ENCODE measurements at places on chromosomes 7 and 10.

- no peak for DNase-seq
Measured at GRCh38 chr7:153087498-153087897, 327.9 kb downstream of the ACTR3B start.

DNA sequence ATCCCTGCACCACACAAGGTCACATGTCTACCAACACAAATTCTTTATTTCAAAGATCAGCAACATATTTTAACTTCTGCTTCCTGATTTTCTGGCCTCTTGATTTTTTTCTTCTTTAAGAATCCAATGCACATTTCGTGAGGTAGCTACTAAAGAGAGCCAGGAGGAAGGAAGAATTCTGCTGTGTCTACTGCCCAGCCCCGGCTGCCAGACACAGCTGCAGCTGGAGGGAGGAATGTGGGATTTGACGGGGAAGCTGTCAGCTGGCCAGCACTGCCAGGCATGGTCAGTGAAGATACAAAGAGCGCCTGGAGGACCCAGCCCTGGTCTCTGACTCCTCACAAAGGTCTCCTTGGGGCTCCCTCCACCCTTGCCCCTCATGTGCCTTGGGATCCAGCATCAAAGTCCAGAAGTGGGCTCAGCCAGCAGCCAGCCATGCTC, 6.9 kb upstream of the AOC1 start:
- DNase-seq: no peak

DNA sequence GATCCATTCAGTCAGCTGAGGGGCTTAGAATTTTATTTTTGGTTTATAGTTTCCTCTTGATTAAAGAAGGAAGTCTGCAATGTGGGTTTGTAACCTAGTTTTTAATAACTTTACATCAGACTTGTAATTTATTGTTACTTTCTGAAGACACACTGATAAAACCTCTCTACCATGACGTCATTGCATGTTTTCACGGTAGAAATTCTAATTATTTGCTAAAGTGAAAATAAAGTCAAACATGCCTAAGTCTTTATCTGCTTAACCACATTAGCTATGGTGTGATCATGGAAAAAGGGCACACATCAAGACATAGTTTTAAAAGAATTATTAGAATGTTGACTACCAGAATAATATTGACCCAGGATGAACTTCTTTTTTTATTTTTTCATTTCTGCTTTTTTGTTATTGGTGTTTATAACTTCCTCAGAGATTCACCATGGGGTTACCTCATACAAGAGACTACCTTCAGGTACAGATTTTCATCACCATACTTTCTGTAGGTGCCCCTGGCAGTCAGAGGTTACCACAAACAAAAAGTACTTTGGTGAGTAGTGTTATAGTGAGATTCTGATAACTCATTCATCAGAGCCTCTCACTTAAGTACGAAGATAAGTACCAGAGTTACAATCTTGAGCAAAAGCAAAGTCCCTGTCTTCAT, 7.0 kb upstream of the PANK1 start:
- DNase-seq: no peak

DNA sequence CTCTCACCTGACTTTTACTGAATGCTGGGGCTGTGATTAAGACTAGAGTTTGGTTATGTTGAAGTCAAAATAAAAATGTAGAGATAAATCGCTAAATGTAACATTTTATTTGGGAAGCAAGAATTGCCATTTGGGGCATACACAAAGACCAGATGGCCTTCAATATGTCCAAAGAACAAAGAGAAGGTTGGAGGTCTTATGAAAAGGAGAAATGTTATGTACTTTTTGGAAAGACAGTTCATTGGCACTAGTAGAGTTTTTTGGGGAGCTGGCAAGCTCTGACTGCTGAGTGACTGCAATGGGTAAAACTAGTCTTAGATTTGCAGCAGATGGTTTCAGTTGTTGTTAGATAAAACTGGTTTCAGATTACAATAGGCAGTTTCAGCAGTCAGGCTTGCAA, 35.6 kb upstream of the GALNT17 start:
- DNase-seq: no peak

- DNase-seq: no peak
Measured at GRCh38 chr7:29297194-29297890, 102.8 kb downstream of the CHN2 start.

GRCh38 chr10:61869041-61869675, 32.3 kb upstream of the ARID5B start:
- no peak for DNase-seq

DNA sequence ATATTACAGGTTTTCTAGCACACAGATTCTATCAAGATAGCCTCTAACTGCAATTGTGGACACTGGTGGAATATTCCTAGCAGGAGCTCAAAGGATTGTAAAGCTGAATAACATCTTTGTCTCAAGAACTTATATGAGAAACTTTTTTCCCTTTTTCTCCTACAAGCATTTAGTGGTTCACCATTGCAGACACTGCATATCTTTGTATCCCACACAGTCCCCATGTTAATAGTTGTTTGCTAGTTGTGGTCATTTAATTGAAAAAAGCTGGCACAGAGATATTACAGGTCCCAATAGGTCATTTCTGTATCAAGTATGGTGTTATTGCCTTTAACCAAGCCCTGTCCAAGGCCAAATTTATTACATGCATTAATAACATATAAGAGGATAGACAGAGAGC, 226.2 kb upstream of the TCF7L2 start:
- no peak for DNase-seq

- no peak for DNase-seq
Measured at GRCh38 chr7:118040562-118040961, 143.4 kb upstream of the LSM8 start.

DNA sequence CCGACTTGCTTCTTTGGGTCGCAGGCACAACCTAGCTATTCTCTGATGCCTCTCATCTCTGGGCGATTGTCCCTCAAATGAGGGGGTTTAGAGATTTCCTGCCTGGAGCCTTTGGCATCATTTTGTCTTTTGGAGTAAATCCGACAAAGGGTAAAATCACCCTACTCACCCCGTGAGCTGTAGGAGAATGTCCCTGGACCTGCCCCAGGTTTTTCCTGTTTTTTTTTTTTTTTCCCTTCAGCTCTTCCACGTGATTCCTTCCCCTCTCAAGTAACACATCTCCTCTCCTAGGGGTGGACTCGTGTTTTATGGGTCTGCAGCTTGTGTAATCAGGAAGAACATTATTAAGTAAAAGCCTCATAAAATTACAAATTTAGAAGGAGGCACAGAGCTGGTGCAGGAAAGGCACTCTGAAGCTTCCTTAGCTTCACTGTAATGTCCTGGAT, 128.4 kb upstream of the ZNF746 start:
- no peak for DNase-seq

DNA sequence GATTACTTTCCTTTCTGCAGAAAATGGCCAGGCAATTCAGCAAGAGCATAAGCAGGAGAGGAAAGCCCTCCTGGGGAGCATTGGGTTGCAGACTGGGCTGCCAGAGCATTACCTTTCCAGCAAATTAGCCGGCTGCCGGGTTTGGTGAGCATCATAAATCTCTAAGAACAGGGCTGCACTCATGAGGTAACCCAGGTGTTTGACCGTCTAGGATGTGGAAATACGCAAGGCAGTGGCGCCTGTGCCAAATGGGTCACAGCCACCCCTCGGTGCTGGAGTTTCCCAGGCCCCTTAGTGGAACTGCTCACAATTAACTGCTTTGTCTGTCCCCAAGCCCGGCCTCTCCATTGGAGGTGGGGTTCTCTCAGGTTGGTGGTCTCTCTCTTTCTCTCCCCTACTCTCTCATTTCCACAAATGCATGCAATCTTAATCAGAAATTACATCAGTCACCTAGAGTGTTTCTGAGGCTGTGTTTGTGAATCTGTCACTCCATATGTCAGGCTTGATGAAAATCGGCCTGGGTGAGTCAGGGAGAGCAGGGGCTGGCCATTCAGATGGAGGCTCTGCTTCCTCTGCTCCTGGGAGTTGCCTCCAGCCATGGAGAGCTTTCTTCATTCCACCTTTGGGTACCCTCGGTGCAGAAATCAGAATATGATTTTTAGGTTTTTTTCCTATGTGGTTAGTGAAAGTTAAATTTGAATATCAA, 26.7 kb downstream of the PTN start:
- DNase-seq: no peak

- no peak for DNase-seq
Measured at GRCh38 chr7:29398011-29398410, 165.6 kb upstream of the PRR15 start.

GRCh38 chr7:133746847-133747246, 380.3 kb upstream of the LRGUK start:
- DNase-seq: no peak

DNA sequence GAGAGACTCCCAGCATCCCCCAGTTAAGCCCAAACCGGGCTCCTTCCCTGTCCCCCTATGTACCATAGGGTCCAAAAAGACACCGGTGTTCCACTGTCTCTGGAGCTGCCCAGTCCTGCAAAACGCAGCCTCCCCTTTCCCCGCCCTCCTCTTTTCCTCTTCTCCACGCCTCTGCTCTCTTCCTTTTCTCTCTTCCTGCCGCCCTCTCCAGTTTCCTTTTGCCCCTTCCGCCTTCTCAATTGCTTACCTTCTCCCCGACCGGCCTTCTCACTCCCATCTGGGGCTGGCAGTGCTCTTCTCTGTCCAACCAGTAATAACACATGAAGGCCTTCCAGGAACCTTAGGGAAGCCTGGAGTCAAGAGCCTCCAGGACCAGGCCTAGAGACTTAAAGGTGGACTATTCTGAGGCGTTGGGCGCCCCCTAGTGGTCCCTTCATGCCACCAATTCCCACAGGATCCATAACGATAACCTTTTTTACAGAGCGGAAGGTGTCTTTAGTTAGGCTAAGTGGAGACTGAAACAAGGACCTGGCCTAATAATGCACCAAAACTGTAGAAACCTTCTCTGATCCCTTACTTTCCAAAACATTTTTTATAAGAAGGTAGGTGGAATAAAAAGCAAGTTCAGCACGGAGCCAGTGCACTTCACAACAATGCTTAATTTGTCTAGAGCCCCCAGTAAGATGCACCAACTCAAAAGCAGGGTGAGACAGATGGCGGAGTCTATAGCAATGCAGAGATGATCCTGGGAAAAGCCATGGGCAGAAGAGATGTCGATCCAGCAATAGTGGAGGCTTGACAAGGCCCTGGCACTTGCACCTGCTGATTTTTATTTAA, 27.2 kb upstream of the MSRB2 start:
- DNase-seq: peak; percentile 39

- DNase-seq: no peak
Measured at GRCh38 chr10:121713486-121713885, 115.2 kb upstream of the FGFR2 start.

DNA sequence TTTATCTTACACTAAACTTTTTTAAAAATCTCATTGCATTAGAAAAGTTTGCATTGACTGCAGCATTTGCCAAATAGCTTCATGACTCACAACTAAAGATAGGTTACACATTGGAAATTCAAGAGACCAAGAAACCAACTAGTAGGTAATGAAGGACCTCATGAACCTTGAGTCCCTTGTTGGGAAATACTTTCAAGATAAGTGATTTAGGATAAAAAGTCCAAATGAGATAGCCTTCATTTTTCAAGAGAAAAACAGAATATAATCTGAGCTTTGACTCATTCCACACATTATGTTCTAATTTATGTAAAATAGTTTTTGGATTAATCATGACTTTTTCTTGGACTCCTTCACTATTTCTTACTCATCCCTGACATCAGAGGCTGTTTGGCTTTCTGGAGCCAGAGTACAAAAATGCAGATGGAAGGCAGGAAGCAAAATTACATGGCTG, 13.1 kb upstream of the LIPF start:
- DNase-seq: no peak

DNA sequence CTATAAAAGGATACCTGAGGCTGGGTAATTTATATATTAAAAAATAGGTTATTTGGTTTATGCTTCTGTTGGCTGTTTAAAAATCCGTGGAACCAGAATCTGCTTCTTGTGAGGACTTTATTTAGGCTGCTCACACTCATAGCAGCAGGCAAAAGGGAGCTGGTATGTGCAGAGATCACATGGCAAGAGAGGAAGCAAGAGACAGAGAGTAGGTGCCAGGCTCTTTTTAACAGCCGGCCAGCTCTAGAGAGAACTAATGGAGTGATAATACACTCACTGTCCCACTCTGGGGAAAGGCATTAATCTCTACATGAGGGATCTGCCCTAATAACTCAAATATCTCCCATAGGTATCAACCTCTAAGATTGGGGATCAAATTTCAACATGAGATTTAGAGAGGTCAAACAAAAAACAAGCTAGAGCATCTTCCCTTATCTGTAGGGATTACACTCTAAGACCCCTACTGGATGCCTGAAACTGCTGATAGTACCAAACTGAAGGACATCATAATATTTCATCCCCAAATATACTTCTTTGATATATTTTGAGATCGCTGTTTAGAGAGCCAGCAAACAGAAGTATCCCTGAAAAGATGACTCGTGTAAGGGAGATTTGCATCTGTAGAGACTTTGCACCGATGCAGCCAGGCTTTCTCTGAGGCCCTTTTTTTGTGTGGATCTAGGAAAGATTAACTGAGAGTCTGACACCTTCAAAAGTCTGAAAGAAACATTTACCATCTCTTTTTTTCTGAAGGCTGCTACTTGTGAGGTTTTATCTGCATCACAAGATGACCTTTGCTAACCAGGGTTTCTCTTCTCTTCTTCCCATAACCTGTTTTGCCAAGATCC, 717.0 kb upstream of the MBL2 start:
- no peak for DNase-seq

DNA sequence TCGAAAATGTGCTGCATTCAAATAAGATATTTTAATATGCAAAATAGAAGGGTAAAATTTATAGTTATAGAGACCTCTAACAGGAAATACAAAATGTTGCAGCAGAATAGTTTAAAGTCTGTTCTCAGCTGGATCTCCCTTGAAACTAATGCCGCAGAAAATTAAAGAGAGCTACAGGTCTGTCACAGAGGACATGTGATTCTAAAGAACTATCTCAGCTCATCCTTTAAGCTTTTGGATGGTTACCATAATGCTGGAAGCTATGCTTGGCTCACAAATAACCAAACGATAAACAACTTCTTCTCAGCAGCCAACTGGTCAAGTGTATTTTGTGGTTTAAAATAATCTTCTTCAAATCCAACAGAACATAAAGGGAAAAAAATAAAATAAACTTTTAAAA, 353.0 kb downstream of the PARD3 start:
- DNase-seq: no peak

GRCh38 chr10:121169406-121169805, 318.2 kb downstream of the WDR11 start:
- no peak for DNase-seq

DNA sequence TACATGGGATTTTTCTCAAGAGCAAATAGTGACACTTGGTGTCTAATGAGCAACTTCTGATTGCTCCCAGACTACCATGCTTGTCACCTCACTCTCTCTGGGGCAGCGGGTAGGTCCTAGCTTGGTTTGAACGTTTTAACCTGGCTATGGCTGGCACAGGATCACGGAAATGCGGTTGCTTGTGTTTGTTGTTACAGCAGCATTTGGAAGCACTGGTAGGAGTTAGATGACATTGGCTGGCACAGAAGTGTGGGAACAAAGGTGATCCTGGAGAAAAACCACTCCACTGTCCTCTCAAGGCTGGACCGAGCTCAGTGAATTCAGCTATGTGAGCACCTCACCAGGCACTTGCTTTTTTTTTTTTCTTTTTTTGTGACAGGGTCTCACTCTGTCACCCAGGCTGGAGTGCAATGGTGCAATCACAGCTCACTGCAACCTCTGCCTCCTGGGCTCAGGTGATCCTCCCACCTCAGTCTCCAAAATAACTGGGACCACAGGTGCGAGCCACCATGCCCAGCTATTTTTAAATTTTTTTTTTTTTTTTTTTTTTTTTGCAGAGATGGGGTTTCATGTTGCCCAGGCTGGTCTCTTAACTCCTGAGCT, 3.5 kb upstream of the PFKFB3 start:
- no peak for DNase-seq

All from activated T-helper 1 cell treated with anti-CD3 and anti-CD28 coated beads, Interleukin-2, amount 50 U/mL, for 16 hours (primary cell).